ENCODE measurements at places on chromosomes 5 and 9.

DNA sequence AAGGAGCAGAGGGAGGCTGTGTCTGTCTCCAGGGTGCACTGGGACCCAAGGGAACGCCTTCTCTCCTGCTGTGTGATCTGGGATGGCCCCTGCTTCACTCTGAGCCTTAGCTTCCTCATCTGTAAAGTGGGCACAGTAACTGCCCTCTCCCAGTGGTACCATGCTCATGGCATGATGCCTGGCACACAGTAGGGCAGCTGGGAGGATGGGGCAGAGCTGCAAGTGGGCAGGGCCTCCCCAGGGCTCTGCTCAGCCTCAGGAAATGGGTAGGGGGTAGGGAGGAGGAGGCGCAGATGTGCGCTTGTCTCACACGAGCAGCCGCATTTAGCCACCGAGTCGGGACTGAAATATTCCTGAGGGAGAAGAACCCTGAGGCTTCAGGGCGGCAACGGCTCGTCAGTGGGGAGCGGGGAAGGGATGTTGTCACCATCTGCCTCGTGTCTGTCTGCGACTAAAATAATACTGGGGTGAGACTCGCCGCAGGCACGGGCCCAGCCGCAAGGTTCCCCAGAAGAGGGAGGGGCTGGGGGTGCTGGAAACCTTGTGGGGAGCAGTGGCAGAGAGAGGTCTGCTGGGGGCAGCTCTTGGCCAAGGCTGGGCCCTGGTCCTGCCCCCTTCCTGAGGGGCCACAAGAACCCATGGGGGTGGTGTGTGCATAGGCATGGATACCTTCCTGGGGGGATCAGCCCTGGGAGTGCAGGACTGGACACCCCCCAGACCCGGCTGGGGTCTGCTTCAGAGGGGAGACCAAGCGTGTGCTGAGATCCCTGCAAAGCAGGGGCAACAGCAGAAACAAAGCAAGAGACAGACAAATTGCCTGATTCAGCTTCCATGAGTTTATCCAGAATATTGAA lies 55.2 kb upstream of the PSD2 start:
- no peak for DNase-seq

DNA sequence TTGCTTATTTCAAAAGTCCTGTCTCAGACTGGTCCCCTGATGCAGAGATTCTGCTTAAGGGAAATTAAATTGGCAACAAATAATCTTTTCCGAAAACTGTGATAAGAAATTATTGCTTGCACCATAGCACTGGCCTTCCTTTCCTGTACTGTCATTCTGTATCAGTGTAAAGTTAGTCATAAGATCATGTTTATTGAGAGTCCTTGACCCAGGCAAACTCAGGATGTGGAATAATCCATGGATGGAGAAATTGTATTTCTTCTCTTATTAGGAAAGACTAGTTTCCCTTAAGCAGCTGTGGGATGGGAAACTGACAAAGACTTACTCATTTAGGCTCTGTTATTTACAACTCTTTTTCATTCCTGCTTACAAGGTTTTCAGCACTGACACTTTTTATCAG lies 83.0 kb upstream of the RANBP6 start:
- no peak for DNase-seq

- no peak for DNase-seq
Measured at GRCh38 chr5:14552017-14552416, 29.6 kb upstream of the OTULINL start.

DNA sequence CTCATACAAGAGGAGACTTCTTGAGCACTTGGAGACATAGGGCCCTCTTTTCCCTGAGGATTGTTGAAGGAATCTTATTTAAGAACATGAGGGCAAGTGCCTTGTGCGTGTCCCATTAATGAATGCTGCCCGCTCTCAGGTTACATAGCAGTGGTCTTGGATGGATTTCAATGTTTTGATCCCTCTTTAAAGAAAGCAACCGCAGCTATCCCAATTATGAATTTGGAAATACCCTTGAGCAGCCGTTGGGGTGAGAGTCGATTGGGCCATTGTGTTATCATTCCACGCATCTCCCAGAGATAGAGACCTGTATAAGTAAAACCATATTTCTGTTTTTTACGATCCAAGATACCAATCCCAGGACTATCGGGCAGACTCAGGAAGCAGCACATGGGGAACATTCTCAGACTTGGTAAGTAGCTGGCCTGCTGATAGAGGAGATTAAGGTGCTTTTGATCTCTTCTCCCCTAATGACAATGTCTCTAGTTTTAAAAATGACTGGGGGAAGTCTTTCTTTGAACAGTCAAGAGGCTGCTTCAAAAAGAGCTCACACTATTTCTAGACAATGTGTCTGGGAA lies 145.3 kb downstream of the MACROH2A1 start:
- DNase-seq = no peak

DNA sequence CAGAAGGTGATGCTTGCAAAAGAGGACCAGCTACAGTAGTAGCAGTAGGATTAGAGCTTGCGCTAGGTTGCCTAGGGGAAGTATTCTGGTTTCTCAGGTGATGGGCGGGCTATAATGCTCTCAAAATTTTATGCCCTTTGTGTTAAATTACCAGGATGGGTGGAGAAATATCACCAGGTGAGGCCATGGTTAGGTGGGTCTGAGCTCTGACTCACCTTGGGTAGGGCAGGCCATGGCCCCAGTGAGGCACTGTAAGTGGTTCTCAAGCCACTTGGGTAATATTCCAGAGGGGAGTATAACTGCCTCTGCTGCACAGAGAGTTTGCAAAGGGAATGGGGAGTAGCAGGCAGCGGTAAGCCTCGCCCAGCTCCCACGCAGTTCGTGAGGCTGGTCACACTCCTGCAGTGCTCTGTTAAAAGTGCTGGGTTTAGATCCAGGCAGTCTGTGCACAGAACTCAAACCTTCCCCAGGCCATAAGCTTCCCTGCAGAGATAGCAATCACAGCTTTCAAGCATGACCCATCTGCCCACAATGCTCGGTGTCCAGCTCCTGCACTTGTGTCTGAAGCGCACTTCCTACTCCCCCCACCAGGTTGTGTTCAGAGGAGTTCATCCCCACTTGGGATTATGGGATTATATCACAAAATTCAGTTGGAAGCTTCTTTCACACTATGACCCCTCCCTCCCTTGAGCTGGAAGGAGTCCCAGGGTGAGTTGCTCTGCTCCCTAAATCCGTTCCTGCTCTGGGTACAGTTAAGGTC lies 575.0 kb downstream of the CHSY3 start:
- no peak for DNase-seq

GRCh38 chr5:143536364-143536763 lies 132.9 kb upstream of the NR3C1 start:
- DNase-seq = no peak

Data from right lung (tissue), 10 donors.